ENCODE measurements at places on chromosomes 12 and 14.

GRCh38 chr14:37985826-37986470, 221.8 kb upstream of the SSTR1 start:
- no peak for DNase-seq

GRCh38 chr12:57047981-57048380, 1.9 kb downstream of the MYO1A start:
- DNase-seq, result no peak

DNA sequence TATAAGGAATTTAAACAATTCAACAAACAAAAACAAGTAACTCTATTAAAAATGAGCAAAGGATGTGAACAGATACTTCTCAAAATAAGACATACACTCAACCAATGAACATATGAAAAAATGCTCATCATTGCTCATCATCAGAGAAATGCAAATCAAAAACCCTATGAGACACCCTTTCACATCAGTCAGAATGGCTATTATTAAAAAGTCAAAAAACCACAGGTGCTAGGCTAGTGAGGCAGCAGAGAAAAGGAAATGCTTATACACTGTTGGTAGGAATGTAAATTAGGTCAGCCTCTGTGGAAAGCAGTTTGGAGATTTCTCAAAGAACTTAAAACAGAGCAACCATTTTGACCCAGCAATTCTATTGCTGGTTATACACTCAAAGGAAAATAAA, 52.0 kb downstream of the NAV3 start:
- no peak for DNase-seq

DNA sequence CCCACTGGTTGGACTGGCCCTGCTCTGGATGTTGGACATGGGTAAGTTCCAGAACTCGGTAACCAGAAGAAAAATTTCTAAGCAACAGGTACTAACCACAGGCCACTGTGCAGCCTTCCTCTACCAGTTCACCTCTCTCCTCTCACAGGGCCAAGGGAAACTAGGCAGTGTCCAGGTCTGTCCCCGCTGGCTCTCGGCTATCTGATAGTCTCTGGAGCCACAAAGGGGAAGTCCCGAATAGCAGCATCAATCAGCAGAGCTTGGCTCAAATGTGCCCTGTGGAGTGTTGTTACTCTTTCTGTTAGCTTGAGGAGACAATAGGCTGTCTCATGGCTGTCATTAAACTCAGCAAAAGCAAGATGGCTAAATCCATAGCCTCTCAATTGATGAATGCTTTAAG, 73.2 kb downstream of the TSPAN11 start:
- DNase-seq, result no peak

- peak; percentile 26 for DNase-seq
Observed at GRCh38 chr12:74689071-74689655, 151.5 kb downstream of the ATXN7L3B start.

- no peak for DNase-seq
Observed at GRCh38 chr12:28827861-28828260, 321.2 kb upstream of the FAR2 start.

GRCh38 chr12:130803702-130804101, 35.3 kb downstream of the STX2 start:
- no peak for DNase-seq

GRCh38 chr14:101462726-101463565, 98.3 kb upstream of the DIO3 start:
- DNase-seq, result no peak

- no peak for DNase-seq
Observed at GRCh38 chr12:44507461-44507860, 368.7 kb downstream of the NELL2 start.

DNA sequence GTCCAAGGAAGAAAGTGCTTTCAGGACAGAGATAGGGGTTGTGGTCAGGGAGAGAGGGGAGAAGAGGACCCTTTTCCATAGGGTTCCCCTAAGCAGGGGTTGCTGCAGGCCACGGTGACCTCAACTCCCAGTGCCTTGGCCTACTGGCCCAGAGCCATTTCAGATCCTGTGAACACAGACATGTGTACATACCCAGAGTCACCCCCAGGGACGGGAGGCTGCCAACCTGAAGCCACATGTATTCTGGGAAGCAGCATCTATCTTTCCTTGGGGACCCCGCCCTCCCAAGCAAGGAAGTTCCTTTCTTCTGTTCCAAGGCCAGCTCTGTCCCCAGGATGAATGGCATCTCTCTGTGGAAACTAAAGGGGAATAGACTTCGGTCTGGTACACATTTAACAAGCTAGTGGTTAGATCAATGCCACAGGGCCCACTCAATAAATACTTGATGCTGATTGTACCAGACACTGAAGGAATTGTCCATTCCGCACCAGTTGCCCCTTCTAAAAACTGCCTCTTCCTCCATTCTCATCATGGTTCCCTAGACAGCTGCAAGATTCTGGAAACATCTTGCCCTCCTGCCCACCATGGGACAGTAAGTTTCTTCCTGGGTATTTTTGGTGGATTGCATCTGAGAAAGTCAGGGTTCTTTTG, 25.2 kb upstream of the DGLUCY start:
- no peak for DNase-seq

DNA sequence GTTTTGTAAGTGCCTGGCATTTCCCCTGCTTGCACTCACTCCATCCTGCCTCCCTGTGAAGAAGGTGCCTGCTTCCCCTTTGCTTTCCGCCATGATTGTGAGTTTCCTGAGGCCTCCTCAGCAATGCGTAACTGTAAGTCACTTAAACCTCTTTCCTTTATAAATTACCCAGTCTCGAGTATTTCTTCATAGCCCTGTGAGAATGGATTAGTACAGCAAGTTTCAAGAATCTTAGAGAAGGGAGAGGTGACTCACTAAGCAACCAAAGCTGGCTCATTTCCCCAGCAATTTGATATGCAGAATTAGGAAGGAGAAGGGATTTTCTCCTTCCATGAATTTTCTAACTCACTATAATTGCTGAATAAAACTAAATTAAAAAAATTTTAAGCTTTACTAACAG, 251.0 kb upstream of the FOXG1 start:
- DNase-seq, result no peak

GRCh38 chr14:94655169-94655710, 43.0 kb downstream of the SERPINA3 start:
- DNase-seq, result no peak

- DNase-seq, result no peak
Observed at GRCh38 chr14:103277931-103278330, 56.1 kb upstream of the EIF5 start.

GRCh38 chr14:90599748-90600507, 203.1 kb downstream of the CALM1 start:
- DNase-seq, result no peak

GRCh38 chr14:56044196-56044595, 74.0 kb upstream of the PELI2 start:
- no peak for DNase-seq

GRCh38 chr12:45458854-45459807, 243.2 kb downstream of the ANO6 start:
- no peak for DNase-seq

GRCh38 chr12:113591480-113591974, 119.9 kb upstream of the LHX5 start:
- DNase-seq, result no peak

DNA sequence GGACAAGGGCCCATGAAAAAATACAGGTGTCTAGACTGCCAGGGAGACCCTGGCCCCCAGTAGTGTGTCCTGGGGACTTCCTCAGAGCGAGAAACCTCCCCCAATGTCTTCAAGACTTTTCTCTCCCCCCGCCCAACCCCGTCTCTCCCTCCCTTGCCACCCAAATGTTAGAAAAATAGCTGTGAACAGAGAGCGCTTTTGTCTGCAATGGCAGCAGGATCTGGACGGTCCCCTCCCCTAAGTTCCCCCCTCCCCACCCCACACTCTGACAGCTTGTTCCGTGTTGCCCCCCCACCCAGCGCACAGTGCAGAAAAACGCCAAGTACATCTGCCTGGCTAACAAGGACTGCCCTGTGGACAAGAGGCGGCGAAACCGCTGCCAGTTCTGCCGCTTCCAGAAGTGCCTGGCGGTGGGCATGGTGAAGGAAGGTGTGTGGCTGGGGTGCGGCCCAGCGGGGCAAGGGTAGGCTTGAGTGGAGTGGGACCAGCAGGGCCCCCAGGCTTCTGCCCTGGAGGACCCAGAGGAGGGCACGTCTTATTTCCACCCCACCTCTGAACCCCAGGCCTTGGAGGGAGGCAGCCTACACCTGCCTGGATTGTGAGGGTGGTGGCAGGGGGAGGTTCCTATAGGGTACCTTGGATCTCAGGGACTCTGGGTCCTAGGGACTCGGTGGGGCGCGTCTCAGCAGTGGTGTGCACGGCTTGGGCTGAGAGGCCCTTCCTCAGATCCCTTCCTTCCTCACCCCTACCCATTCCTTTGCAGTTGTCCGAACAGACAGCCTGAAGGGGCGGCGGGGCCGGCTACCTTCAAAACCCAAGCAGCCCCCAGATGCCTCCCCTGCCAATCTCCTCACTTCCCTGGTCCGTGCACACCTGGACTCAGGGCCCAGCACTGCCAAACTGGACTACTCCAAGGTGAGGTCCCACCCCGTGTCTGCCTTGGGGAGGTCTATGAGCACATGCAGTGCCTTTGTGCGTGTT, 4.8 kb downstream of the NR4A1 start:
- DNase-seq, result no peak

GRCh38 chr14:68501614-68502052, 291.2 kb downstream of the ZFP36L1 start:
- no peak for DNase-seq

- DNase-seq, result no peak
Observed at GRCh38 chr14:105271224-105271890, 23.0 kb downstream of the BTBD6 start.

DNA sequence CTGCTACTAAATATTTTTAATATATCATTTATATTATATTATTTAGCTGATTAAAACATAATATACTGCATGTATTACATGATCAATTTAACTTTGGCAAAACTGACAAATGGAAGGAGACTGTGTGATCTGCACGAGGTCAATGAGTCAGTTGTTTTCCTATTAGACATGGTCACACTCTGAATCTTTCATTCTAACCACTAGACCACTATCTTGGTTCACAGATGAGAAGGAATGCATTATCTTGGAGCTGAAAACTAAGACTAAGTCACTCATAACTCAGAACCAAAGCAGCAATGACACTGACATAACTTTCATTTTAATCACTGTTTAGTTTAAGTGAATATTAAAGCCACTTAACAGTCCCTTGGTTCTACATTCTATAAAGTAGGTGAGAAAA, 37.4 kb downstream of the GNPTAB start:
- peak; percentile 77 for DNase-seq

- no peak for DNase-seq
Observed at GRCh38 chr14:68250927-68251768, 431.6 kb downstream of the RAD51B start.

DNA sequence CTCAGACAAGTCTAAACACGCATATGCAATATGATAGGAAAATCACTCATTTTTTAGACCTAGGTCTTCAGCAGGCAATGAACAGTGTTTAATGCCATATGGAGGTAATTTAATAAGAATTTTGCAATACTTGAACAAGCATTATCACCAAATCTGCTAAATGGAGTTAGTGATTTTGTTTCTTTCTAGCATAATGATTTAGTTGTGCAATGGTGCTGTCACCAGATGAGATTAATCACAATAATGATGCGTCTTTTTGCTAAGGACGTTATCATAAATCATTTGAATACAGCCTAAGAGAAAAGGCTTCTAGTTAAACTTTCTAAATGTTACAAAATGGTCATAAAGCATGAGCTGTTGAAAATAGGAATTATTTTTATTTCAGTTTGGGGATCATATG, 170.0 kb upstream of the SLC16A7 start:
- no peak for DNase-seq

DNA sequence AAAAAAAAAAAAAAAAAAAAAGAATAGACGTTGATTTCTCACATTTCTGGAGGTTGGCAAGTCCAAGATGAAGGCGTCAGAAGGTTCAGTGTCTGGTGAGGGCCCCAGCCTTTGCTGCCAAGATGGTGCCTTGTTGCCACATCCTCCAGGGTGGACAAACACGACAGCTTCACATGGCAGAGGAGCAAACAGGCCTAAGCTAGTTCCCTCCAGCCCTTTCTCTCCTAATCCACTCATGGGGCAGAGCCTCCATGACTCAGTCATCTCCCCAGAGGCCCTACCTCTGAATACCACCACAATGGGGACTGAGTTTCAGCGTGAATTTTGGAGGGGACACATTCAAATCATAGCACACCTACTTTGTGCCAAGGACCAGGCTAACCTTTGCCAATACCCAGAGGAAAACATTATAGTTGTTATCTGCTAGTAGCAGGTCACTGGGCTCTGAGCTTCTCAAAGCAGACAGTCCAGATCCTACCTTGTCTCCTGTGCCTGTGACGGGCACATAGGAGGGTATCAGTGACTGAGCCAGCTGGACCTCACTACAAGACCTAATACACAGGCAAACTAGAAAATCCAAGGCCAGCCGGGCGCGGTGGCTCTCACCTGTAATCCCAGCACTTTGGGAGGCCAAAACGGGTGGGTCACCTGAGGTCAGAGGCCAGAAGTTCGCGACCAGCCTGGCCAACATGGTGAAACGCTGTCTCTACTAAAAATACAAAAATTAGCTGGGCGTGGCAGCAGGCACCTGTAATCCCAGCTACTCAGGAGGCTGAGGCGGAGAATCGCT, 10.5 kb upstream of the BCL11B start:
- DNase-seq, result no peak

DNA sequence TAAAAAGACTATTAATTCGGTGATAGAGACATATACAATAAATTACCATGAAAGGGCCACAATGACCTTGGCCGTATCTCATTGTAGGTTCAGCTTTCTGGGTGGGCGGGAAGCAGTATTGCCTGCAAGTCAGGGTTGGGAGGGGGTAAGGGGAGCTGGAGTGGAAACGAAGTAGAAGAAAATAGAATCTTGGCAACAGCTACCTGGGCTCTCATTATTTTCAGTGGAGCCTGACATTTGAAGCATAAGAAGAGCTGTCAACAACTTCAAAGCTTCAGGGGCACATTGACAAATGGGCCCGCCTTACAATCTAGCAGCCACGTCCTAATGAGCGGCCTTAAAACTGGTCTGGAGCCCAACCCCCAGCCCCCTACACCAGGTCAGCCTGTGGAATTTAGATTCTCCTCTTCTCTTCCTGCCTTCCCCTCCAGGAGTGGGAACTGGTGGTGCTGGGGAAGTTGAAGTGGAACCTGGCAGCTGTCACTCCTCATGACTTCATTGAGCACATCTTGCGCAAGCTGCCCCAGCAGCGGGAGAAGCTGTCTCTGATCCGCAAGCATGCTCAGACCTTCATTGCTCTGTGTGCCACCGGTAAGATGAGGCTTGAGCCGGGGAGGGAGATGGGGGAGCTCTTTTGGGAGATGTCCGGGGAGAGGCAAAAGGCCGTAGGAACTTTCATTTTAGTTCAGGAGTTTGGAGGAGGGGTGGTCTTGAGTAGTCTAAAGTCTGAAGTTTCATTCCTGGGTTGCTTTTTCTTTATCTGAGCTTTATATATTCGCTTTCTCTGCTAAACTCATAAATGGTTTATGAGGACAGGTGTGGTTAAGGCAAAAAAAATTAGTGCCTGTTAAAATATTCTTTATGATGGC, 5.0 kb downstream of the CCND2 start:
- DNase-seq, result no peak

DNA sequence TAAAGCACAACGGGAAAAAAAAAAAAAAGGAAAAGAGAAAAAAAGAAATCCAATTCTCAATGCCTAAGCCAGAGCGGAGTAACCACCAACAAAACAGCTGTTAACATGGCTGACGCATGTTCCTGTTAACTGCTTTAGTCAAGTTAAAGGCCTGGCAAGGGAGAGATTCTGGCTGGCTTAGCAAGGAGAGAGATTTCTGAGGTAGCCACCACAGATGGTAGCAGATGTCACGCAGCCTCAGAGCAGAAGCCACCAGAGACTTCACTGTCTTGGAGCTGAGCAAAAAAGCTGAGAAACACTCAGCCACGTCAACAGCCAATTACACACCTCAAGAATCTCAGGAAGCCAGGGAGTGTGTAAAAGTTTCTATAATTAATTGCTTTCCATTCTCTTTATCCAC, 87.1 kb downstream of the TMCC3 start:
- DNase-seq, result no peak

GRCh38 chr12:41188058-41188840, at the start of gene PDZRN4:
PDZRN4 (plus strand) TSS chr12:41188320.
- DNase-seq, result no peak

Data from kidney epithelial cell (primary cell).